ENCODE measurements at places on chromosomes 3 and 15. TPM values are rescaled to one million over a fixed set of nuclear protein-coding genes. Genes with fewer than 3 reads are reported as not detected.

DNA sequence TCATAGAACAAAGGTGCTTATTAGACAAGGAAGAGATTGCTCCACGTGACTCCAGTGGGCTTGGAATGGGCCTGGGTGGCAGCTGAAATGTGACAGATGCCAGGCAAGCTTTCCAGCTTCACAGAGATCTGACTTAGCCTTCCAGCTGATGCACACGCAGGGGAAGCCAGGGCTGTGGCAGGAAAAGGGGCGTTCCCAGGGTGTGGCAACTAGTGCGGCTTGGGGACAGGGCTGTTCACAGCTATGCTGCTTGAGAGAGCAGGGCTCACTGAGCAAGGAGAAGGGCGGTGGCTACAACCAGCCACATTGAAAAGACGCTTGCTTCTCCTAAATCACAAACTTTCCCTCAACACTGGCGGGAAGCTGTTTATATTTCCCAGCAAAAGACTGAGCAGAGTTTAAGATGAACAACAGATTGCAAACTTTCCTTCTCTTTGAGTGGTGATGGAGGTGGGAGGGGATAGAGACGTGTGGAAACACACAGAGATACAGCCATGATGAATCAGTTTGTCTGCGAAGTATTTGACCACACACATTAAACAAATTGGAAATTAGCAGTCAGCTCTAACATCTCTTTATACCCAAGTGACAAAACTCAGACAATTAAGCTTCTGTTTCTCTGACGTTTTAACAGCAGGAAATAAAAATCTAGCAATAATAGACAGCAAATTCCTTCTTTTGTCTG lies 127.5 kb downstream of the BDH1 start:
- DNase-seq: peak; percentile 78

GRCh38 chr15:56128081-56128480 lies 115.6 kb downstream of the RFX7 start:
- DNase-seq: no peak

DNA sequence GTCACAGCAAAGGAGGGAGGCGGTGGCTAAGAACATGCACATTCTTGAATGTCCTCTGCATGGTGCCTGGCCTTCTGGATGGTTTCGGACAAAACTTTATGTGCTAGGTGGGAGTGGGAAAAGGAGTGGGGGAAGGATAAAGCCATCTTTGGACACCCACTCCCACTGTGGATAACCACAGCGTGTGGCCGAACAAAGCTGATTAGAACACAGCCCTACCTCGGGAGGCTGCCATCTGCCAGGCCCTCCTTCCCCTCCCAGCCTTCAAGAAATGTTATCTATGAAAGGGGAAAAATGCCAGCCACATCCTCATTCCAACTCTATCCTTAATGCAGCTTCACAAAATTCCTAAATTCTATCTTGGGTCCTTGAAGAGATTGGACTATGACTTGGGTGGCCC lies 18.8 kb downstream of the AMOTL2 start:
- DNase-seq: peak; percentile 13

Gene MTHFS
- 15.6 TPM for total RNA-seq

Measured in osteoblast (primary cell).